ENCODE measurements at places on chromosomes 7 and 10. TPM values are rescaled to one million over a fixed set of nuclear protein-coding genes. Genes with fewer than 3 reads are reported as not detected.

GPR85 gene
- 2.3 TPM for total RNA-seq

DNA sequence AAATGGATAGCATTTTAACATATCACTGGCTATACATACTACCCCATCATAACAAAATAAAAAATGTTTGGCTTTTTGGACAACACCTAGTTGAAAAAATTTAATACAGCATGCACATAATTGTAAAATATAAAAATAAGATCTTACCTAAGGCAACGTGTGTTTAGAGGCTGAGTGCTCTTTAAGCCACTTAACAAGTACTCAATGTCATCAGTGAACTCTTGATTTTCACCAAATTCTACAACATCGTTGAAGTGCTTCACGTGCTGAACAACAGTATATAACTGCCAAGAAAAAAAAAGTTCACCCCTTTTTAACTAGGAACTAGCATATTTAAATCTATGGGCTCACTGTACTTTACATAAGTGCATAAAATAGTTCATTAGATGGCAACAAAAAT lies 49.5 kb downstream of the WAPL start:
- DNase-seq = no peak

GRCh38 chr10:117342641-117343040 lies 32.6 kb downstream of the PDZD8 start:
- no peak for DNase-seq

HHEX gene
- total RNA-seq = 117 TPM

DNA sequence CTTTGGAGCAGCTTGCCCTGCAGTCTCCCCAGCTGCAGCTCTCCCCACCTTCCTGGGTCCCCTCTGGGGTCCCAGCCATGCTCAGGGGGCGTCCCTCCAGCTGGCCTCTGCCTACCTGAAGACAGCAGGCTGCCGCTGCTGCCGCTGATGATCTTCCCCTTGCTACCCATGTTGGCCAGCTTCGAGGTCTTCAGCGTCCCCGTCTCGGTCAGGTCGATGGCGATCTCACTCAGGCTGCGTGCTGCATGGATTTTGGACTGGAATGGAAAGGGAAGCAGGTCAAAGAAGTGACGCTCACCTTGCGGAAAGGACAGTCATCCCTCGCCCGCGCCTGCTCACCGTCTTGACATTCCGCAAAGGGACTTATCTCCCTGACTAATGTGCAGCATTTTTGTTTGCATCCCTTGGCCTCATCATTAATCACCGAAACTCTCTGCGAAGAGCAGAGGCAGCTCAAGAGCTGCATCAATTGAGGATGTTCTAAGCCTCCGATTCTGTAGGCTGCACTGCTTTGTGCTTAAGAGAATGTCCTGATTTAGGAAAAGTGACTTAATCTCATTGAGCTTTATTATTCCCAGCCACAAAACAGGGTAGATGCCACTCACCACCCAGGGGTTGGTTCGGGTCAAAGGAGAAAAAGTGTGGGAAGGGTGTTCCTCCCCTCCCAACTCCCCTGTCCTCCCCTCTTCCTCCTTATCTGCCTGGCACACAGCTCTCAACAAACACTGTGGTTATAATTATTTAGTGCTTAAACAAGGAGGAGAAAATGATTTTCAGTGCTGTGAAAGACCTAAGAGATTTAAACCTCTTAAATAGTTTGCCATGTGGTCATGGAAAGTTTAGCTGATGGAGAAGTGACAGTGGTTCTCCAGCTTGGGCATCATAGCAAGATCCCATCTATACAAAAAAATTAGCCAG lies 107.3 kb downstream of the PRPF18 start:
- DNase-seq = no peak

GRCh38 chr7:26467104-26467503 lies 175.4 kb downstream of the SNX10 start:
- DNase-seq = no peak

GRCh38 chr10:97650726-97651125 lies 10.3 kb downstream of the PI4K2A start:
- no peak for DNase-seq

GRCh38 chr7:129045682-129046081 lies 9.2 kb downstream of the TNPO3 start:
- DNase-seq = no peak

GRCh38 chr10:129090618-129091366 lies 376.2 kb upstream of the MGMT start:
- no peak for DNase-seq

GRCh38 chr10:69951658-69952057 lies 101.0 kb upstream of the MACROH2A2 start:
- no peak for DNase-seq

- no peak for DNase-seq
Observed at GRCh38 chr10:31723106-31723750, 205.4 kb downstream of the ARHGAP12 start.

DNA sequence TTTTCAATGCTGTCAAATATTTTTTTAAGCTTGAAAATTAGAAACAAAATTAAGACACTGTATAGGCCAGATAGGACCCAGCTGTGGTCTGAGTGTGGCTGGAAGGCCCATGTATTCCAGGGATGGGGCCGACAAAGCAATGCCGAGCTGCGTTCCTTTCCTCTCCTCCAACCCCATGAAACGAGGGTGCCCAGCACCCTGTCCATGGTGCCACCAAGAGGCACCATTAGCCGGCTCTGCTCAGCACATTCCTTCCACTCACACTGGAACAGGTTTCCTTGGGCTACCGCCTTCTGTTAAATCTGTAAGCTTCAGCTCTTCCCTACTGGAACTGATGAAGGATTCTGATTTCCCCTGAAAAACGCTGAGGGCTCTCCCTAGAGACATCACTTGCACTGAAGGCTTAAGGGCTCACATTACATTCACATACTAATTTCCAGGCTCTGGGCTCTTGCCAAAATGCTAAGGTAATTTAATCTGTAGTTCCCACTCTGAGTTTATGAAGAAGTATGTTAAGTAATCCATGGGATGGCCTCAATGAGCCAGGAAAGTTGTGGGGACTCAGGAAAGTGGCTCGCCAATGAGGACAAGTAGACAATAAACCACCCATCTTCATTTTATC lies 73.7 kb upstream of the CAMK2B start:
- no peak for DNase-seq

GRCh38 chr7:157981778-157982177 lies 605.8 kb downstream of the PTPRN2 start:
- no peak for DNase-seq

FZD8 gene
- 12.4 TPM for total RNA-seq

NCAPG2 gene
- total RNA-seq = 8.0 TPM

DNA sequence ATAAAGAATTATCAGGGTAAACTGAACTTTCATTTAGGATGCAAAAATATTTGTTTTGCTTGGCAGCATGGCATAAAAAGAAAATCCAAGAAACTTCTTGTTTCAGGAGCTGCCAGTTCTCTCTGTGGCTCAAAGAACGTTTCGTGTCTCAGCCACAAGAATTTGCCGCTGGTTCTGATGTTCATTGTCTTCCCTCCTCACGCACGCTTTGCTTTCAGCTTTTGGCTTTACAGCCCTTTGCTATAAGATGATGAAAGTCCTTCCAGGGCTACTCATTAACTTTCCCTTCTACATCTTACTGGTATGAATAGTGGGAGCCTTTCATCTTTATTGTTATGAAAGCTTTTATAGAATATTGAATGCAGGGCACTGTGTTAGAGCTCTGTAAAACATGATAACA lies 124.7 kb downstream of the BICC1 start:
- no peak for DNase-seq

DNA sequence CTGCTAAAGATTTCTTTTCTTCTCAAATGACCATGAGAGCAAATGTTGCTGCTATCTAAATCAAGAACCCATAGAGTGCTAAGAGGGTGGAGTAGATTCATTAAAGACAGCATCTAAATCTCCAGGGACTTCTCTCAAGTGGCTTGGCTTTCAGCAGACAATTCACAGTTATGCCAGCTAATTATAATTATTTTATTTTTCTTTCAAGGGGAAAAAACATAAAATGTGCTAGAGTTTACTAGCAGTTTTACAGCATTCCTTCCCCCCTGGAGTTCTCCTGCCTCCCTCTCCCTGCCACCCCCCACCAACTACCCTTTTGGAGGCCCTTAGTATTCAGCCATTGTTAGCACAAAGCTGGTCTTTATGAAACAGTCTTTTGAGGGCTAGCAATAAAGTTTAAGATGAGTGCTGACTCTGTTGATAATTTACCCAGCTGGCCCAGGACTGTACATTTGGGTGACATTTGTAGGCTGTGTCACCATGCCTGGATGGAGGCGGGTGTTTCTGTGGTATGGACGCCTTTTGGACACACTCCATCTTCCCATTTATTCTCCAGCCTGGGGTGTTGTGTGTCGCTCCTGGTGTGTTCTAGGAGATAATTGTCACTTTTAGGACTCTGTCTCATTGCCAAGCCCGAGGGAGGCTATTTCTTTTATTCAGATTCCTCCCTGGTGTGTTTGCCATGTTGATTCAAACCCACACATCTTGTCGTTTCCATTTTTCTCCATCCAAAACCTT lies 160.2 kb downstream of the CREB5 start:
- no peak for DNase-seq

GRCh38 chr10:120172356-120172755 lies 279.8 kb downstream of the SEC23IP start:
- no peak for DNase-seq

Data from thyroid gland (tissue), 4 donors.